Left lung (tissue), 14 donors: ENCODE measurements at places on chromosomes 3 and 15. TPM values are rescaled to one million over a fixed set of nuclear protein-coding genes. Genes with fewer than 3 reads are reported as not detected.

The HMCES gene
- total RNA-seq: 32.9 TPM

The GOLGA6L4 gene
- total RNA-seq: 2.1 TPM

The SCAANT1 gene
- total RNA-seq: not detected

The PTPRG gene
- 88.4 TPM for total RNA-seq

The SCG3 gene
- 0.12 TPM for total RNA-seq

The CHDH gene
- 11.4 TPM for total RNA-seq

The BCHE gene
- 13.7 TPM for total RNA-seq

The PRSS50 gene
- total RNA-seq: 0.24 TPM

The C3orf80 gene
- total RNA-seq: 0.55 TPM

The TMEM39A gene
- 65.0 TPM for total RNA-seq

The SERPINI1 gene
- total RNA-seq: 7.3 TPM

The CGNL1 gene
- 31.2 TPM for total RNA-seq

The RTP3 gene
- not detected for total RNA-seq

The ARHGAP31 gene
- 61.8 TPM for total RNA-seq
